ENCODE measurements at places on chromosomes 7 and 10.
A peak's percentile ranks its signal among the peaks of the same experiment; 100 is the strongest.

DNA sequence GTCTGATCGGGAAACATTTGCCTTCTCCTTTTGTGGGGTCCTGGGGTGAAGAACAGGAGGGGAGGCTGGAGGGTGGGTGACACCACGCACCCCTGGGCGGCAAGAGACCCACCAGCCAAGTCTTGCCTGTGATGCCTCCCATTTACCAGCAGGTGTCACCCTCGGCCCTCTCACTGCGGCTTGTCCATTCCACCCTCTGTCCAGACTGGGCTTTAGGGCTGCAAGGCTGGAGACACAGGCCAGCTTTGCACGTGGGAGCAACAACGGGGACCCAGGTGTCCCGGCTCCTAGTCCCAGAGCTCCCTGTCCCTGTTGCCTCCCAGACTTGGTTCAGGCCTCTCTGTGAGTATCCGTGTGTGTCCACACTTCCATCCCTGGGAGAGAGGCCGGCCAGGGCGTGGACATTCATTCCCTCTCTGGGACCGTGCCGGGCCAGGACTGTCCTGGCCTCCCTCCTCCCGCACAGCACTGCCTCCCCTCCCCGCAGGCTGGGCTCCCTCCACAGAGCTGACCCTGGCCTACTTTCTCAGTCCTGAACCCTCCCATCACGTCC, 36.2 kb upstream of the GTF2IRD1 start:
- peak; percentile 74 for DNase-seq

GRCh38 chr10:104259999-104260774, 5.5 kb downstream of the GSTO1 start:
- DNase-seq = no peak

GRCh38 chr10:63833411-63834060, 312.3 kb downstream of the REEP3 start:
- no peak for DNase-seq

DNA sequence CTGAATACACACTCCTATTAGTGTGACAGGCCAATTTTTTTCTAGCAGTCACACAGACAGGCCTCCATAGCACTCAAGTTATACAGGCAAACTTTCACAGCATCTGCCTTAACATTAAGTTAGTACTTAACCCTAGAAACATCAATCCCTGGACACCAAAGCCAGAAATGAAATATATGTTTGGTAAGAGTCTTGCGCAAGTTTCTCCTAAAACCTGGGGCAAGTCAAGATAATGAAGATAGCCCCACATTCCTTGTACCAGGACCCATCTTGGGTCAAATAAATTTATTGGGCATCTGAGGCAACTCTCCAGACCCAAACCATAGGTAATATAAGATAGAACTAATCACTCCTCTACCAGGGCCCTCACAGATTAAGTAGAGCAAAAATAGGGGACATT, 70.8 kb upstream of the ZNF92 start:
- no peak for DNase-seq

DNA sequence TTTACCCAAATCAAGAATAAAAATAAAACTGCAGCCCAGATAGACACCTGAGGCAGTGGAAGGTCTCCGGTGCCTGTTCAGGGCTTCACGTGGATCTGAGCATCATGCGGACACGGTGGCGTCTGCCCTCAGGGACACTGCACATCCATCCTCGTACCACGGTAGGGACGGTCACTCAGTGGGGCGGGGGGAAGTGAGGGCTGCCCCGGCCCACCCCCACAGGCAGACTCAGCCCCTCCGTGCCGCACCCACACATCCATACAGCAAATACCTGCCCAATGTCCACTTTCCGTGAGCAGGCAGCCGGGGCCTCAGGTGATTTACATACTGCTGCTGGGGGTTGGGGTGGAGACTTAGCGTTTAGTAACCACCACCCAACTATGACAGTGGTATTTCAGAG, 207.8 kb downstream of the DIP2C start:
- DNase-seq = no peak

DNA sequence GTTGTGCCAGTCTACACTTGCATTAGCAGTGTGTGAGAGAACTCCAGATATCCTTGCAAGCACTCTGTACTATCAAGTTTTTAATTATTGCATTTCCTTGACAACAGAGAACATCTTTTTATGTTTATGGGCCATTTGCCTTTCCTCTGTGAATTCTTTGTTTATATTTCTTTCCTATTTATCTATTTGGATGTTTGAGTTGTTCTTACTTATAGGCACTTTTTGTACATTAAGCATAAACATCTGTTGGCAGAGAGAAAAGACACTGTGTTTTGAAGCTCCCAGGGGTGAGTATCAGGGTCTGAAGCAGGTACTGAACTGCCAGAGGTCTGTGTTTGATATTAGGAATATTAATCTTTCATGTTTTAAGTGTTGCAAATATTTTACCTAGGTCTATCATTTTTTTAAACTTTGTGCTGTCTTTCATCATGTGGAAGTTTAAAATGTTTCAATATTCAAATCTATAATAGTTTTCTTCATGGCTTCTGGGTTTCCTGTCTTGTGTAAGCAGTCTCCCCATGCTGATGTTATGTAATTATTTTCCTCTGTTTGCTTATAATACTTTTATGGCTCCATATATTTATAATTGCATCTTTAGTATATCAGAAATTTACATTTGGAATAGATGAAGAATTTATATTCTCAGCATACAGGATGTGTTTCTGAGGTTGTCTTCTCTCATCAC, 17.7 kb upstream of the PDCD4 start:
- no peak for DNase-seq

DNA sequence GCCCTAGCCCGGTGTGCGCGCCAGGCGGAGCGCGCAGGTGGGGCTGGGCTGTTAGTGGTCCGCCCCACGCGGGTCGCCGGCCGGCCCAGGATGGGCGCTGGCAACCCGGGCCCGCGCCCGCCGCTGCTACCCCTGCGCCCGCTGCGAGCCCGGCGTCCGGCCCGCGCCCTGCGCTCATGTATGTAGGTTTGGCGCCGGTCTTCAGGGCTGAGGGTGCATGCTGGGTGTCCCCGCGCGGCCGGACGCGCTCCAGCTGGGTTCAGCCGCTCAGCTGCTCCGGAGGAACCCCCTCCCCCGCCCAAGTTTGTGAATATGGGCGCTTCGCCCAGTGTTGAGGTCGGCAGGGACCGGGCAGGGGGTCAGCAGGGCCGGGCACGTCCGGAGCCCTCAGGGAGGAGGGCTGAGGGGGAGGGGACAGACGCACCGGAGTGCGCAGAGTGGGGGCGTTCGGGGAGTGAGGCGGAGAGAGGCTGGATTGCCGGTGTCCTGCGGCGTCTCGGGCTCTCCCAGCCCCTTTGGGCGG, 559 bp downstream of the VWC2 start:
- peak; percentile 69 for DNase-seq

GRCh38 chr7:51472873-51473272, 156.3 kb upstream of the COBL start:
- DNase-seq = no peak

GRCh38 chr7:40843338-40843985, 708.7 kb downstream of the SUGCT start:
- DNase-seq = no peak

DNA sequence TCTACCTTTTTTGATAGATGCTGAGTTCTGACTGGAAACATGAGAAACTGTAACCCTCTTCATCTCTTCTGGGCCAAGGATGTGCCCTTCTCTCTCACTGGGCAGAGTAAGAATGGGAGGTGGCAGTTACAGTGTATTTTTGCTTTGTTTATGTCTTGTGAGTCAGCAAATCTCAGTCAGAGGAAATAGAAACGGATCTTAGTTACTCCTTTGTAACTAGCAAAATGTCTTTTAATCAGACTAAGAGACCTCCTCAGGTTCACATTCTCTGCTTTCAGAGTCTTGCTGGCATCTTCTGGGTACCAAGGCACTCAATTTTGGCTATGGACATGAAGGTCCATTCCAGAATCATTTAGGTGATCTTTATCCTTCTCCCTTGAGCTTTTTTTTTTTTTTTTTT, 70.9 kb downstream of the HHEX start:
- peak; percentile 4 for DNase-seq

DNA sequence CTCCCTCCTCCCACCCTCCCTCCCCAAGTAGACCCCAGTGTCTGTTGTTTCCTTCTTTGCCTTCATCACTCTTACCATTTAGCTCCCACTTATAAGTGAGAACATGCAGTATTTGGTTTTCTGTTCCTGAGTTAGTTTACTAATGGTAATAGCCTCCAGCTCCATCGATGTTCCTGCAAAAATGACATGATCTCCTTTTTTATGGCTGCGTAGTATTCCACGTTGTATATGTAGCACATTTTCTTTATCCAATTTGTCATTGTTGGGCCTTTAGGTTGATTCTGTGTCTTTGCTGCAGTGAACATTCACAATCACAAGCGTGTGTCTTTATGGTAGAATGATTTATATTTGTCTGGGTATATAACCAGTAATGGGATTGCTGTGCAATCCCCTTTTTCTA, 51.8 kb upstream of the ARHGAP12 start:
- no peak for DNase-seq

DNA sequence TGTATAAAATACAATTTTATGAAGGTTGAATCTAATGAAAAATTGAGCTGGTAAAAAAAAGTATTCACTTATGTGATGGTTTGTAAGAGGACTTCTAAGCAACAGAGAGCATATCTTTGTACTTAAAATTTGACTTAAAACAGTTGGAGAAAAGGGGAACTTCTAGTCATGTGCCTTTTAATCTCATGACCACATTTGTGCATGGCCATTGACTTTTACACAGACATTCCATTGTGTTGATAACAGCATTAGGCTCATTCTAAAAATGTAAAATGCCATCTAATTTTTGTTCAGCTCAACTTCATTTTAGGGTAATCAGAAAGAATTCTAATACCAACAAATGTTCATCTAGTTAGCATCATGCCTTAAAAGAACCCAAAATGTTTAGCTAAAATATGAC, 119.9 kb downstream of the HPSE2 start:
- no peak for DNase-seq

GRCh38 chr10:1559311-1559710, 178.0 kb downstream of the ADARB2 start:
- DNase-seq = no peak

- peak; percentile 63 for DNase-seq
These were observed 57.7 kb upstream of the DNAJB6 start for GRCh38 chr7:157278791-157279724.

GRCh38 chr10:132520177-132520811, 17.3 kb upstream of the INPP5A start:
- DNase-seq = peak; percentile 60

- DNase-seq = peak; percentile 22
These were observed 94.4 kb downstream of the ITIH5 start for GRCh38 chr10:7572391-7572790.

- no peak for DNase-seq
These were observed 75.5 kb downstream of the MACC1 start for GRCh38 chr7:20141666-20142065.

GRCh38 chr10:60009710-60010383, 103.5 kb upstream of the CCDC6 start:
- no peak for DNase-seq

- no peak for DNase-seq
These were observed 11.4 kb downstream of the ELN start for GRCh38 chr7:74039337-74039736.

Measured in right kidney (tissue), 9 donors.